ENCODE measurements at places on chromosomes 5 and 9. TPM values are rescaled to one million over a fixed set of nuclear protein-coding genes. Genes with fewer than 3 reads are reported as not detected.

PFN3 gene
- not detected for total RNA-seq

CTXN3 gene
- total RNA-seq: not detected

NAIP gene
- 0.90 TPM for total RNA-seq

CAPSL gene
- total RNA-seq: not detected

FOXD4 gene
- 0.13 TPM for total RNA-seq

AK1 gene
- 23.0 TPM for total RNA-seq

PCDHB1 gene
- total RNA-seq: not detected

IL9 gene
- not detected for total RNA-seq

DCP2 gene
- total RNA-seq: 30.9 TPM

SCGB3A2 gene
- total RNA-seq: not detected

FSD1L gene
- total RNA-seq: 1.7 TPM

TRAF1 gene
- total RNA-seq: 0.51 TPM

SLC36A3 gene
- not detected for total RNA-seq

MYOZ3 gene
- 0.13 TPM for total RNA-seq

ST6GALNAC6 gene
- 35.7 TPM for total RNA-seq

MLANA gene
- total RNA-seq: not detected

PCDHGC4 gene
- 0.89 TPM for total RNA-seq

PLAA gene
- total RNA-seq: 36.0 TPM
